ENCODE measurements at places on chromosomes 1 and 21.

DNA sequence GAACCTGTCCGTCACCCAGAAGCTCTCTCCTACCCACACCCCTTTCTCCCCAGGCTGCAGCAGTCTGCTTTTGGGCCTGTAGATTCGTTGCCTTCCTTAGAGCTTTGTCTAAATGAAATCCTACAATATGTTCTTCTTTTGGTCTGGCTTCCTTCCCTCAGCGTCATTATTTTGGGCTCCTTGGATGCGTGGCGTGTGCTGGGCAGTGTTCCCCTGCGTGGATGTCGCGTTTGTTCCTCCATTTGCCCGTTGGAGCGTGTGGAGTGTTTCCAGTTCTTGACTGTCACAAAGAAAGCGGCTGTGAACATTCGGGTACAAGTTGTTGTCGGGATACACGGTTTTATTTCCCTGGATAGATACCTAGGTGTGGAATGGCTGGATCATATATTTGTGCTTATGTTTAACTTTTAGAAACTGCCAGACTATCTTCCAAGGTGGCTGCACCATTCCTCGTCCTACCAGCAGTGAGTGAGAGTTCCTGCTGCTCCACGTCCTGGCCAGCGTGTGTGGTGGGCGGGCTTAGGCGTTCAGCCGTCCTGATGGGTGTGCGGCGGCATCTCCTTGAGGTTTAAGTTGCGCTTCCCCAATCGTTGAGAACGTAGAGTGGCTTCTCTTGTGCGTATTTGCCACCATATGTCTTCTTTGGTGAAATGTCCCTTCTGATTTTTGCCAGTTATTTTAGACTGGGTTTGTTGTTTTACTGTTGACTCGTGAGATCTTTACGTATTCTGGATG is 31.7 kb downstream of the SKI start:
- no peak for DNase-seq

GRCh38 chr1:57142999-57143398 is 177.2 kb upstream of the C8B start:
- DNase-seq: no peak

DNA sequence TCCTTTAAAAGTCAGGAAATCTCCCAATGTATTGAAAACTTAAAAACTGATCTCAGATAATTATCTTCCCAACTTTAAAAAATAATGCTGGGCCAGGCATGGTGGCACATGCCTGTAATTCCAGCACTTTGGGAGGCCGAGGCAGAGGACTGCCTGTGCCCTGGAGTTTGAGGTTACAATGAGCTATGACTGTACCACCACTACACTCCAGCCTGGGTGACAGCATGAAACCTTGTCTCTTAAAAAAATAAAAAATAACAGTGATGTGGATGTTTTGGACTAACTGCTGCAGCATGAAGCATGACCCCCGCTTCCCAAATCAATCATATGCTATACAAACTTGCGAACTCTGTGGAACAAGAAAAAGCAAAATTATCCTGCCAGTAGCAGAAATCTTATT is 186.3 kb downstream of the RERE start:
- DNase-seq: no peak

GRCh38 chr1:182702826-182703524 is 18.6 kb upstream of the RGS8 start:
- no peak for DNase-seq

GRCh38 chr1:235571482-235571881 is 67.2 kb upstream of the B3GALNT2 start:
- DNase-seq: no peak

DNA sequence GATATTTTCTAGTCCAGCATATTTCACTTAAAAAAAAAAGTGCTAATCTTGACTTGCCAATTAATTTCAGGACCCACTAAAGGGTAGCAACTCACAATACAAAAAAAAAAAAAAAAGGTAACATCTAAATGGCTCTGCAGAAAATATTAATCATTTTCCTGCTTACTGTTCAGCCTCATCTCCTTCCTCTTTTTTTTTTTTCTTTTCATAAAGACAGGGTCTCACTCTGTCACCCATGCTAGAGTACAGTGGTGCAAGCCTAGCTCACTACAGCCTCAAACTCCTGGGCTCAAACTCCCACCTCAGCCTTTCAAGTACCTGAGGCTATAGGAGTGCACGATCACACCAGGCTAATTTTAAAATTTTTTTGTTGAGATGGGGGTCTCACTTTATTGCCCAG is 30.4 kb downstream of the TTC13 start:
- DNase-seq: no peak

DNA sequence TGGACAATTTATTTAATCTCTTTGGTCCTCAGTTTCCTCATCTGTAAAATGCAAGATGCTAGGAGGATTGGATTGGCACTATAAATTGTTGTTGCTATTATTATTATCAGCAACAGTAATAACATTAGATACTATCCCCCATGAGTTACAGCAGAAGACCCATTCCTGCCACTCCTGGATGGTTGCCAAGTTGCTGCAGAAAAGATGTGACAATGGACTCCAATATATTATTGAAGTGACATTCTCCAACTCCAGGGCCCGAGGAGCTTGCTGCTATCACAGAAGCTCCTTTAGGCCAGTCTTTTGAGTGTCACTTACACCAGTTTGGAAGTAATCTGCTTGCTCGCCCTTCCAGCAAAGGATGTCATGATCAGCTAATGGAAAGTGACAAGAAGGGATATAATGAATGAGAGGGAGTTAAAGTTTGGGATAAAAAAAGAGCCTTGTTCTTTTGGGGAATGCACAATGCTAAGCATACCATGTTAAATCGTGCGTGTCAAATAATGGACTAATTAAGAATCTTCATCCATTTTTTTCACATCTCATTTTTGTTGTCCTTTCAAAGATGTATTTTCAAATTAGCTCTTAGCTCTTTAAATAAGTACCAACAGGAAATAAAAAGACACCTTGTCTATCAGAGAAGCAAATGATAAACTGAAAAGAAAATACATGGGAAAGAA is 19.5 kb upstream of the PROX1 start:
- no peak for DNase-seq
